ENCODE measurements at places on chromosomes 6 and 20. TPM values are rescaled to one million over a fixed set of nuclear protein-coding genes. Genes with fewer than 3 reads are reported as not detected.

The ELOVL2 gene
- 18.1 TPM for total RNA-seq

The PLCB4 gene
- total RNA-seq = 13.3 TPM

DNA sequence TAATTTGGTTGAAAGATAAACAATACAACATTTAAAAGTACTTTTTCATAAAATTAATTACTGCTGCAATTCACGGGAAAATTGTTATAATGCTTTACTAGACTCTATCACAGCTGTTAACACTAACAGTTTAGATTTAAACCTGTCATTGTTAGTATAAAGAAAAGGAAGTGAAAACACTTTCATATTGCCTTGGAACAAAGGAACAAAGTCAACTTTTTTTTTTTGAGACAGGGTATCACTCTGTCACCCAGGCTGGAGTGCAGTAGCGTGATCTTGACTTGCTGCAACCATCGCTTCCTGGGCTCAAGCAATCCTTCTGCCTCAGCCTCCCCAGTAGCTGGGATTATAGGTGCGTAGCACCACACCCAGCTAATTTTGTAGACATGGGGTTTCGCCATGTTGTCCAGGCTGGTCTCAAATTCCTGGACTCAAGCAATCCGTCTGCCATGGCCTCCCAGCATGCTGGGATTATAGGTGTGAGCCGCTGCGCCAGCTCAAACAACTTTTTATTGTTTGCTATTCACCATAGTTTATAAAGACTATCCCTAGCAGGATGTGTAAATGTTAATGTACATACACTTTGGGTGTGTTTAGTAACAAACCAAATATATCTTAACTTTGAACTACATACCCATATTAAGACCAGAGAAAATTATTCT is 22.1 kb downstream of the SLC35A1 start:
- DNase-seq = no peak

- DNase-seq = no peak
Measured at GRCh38 chr6:87200469-87201175, 45.3 kb downstream of the ZNF292 start.

GRCh38 chr20:63737945-63738686 is 1.5 kb upstream of the SLC2A4RG start:
- peak; percentile 90 for DNase-seq

DNA sequence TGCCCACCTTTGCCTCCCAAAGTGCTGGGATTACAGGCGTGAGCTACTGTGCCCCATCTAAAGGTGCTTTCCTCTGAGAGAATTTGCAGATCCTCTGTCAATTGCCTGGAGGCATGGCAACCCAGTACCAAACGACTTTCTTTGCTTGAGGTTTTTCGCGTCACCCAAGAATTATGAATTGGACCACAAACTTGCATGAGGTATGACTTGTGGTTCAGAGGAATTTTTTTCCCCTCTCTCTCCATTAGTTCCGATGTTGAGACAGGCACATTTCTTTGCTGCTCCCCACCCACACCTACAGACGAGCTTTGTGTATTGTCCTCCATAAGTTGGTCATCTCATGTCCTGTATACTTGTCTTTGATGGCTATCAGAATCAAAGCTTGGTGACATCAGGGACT is 11.8 kb upstream of the SCAF8 start:
- DNase-seq = no peak
